Uterus (tissue), 4 donors: ENCODE measurements at places on chromosomes 3 and 15. TPM values are rescaled to one million over a fixed set of nuclear protein-coding genes. Genes with fewer than 3 reads are reported as not detected.

The MYLK gene
- 790 TPM for total RNA-seq

The SKOR1 gene
- total RNA-seq, result 0.77 TPM

The ALDH1A2 gene
- total RNA-seq, result 96.8 TPM

The ROPN1 gene
- not detected for total RNA-seq

The CYP1A2 gene
- not detected for total RNA-seq

The GHSR gene
- total RNA-seq, result not detected
